ENCODE measurements at places on chromosomes 16 and 17. TPM values are rescaled to one million over a fixed set of nuclear protein-coding genes. Genes with fewer than 3 reads are reported as not detected.

GRCh38 chr16:62029947-62030346 is 6.3 kb downstream of the CDH8 start:
- H3K4me3 ChIP-seq: no peak overlapping the region
- no peaks in the 10 kb centered on the region for H3K36me3 ChIP-seq
- no peaks in the 10 kb centered on the region for H3K27me3 ChIP-seq

DNA sequence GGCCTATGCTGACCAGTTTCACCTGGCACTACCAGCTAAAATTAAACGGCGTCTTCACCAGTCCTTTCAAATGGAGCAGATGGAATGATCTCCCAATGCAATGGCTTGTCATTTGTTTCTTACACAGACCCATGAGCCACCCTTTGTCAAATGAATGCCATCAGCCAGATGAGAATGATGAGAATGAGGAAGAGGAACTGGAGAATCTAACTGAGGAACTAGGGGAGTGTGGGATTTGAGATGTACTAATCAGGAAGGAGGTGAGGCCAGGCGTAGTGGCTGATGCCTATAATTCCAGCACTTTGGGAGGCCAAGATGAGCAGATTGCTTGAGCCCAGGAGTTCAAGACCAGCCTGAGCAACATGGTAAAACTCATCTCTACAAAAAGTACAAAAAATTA is 116.4 kb downstream of the HS3ST3A1 start:
- H3K4me3 ChIP-seq: no peak overlapping the region
- no peaks in the 10 kb centered on the region for H3K4me1 ChIP-seq
- no peak overlapping the region for H3K27ac ChIP-seq
- no peaks in the 10 kb centered on the region for H3K36me3 ChIP-seq
- H3K27me3 ChIP-seq: no peaks in the 10 kb centered on the region

Gene TBC1D3E
- total RNA-seq: not detected

Gene ADAD2
- total RNA-seq: not detected

DNA sequence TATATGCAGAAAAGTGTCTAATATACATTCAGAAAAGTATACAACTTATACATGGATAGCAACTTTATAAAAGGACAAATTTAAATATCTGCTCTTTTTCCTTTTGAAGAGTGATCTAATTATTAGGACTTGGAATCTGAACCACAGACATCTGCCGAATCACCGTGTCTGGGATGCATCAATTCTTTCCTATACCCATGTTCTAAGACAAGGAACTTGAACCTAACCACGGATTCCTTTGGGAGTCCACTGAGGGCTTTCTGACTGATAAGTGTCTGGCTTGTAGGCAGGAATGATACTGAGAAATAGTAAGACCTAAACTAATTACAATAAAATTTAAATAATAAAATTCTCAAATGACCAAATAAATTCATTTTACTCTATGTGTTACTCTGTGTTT is 54.2 kb downstream of the NDEL1 start:
- H3K4me1 ChIP-seq: no peaks in the 10 kb centered on the region
- DNase-seq: no peak
- H3K27ac ChIP-seq: no peak overlapping the region
- no peaks in the 10 kb centered on the region for H3K27me3 ChIP-seq
- H3K4me3 ChIP-seq: no peak overlapping the region

GRCh38 chr17:81006891-81007290 is 15.2 kb downstream of the CHMP6 start:
- no peak overlapping the region for H3K4me3 ChIP-seq
- no peaks in the 10 kb centered on the region for H3K36me3 ChIP-seq
- peaks cover 20% of the 10 kb centered on the region for H3K4me1 ChIP-seq
- no peak overlapping the region for H3K27ac ChIP-seq

Gene CASKIN1
- total RNA-seq: not detected

Gene CACNG4
- not detected for total RNA-seq
